SK-N-SH (cell line): ENCODE measurements at places on chromosomes 4 and X. TPM values are rescaled to one million over a fixed set of nuclear protein-coding genes. Genes with fewer than 3 reads are reported as not detected.

DNA sequence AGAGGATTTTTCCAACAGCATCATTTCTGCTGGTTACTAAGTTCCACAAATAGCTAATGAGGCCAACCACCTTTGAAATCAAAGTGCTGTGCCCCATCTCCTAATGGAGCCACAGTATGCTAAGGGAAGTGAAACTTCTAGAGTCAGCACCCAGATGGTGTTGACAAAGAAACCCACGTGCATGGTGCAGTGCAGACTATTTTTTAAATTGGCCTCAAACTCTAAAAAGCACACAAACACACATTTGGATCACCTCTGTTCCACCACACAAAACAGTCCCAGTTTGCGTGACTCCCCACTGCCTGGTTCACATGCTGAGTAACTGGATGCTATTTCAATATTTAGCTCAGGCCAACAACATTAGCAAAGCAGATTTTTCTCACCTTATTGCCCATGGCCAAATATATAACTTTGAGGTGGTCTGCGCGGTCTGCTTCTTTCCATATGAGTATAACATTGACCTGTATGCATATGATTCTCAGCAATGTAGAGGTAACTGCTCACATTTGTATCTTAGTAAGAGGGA lies 69.9 kb downstream of the AMELX start:
- H3K27me3 ChIP-seq, result no peaks in the 10 kb centered on the region; the same call in 1 of the 2 replicates
- H3K27ac ChIP-seq, result no peak overlapping the region
- no peak for DNase-seq
- H3K4me3 ChIP-seq, result no peak overlapping the region

GRCh38 chr4:134085496-134085895 lies 116.1 kb downstream of the PABPC4L start:
- H3K27ac ChIP-seq, result no peak overlapping the region
- H3K27me3 ChIP-seq, result no peaks in the 10 kb centered on the region
- DNase-seq, result no peak
- H3K36me3 ChIP-seq, result no peaks in the 10 kb centered on the region

Gene SLC35A2
- 71.3 and 79.3 TPM in 2 replicates for polyA plus RNA-seq

Gene SOWAHD
- 0.20 and 0.32 TPM in 2 replicates for polyA plus RNA-seq

Gene FAM133A
- 0.03 and 0.05 TPM in 2 replicates for polyA plus RNA-seq

Gene FATE1
- not detected in 2 replicates for polyA plus RNA-seq

Gene NMU
- 0.65 and 0.66 TPM in 2 replicates for polyA plus RNA-seq

Gene BTC
- polyA plus RNA-seq, result not detected in 2 replicates

Gene ELOVL6
- 9.0 and 13.4 TPM in 2 replicates for polyA plus RNA-seq

DNA sequence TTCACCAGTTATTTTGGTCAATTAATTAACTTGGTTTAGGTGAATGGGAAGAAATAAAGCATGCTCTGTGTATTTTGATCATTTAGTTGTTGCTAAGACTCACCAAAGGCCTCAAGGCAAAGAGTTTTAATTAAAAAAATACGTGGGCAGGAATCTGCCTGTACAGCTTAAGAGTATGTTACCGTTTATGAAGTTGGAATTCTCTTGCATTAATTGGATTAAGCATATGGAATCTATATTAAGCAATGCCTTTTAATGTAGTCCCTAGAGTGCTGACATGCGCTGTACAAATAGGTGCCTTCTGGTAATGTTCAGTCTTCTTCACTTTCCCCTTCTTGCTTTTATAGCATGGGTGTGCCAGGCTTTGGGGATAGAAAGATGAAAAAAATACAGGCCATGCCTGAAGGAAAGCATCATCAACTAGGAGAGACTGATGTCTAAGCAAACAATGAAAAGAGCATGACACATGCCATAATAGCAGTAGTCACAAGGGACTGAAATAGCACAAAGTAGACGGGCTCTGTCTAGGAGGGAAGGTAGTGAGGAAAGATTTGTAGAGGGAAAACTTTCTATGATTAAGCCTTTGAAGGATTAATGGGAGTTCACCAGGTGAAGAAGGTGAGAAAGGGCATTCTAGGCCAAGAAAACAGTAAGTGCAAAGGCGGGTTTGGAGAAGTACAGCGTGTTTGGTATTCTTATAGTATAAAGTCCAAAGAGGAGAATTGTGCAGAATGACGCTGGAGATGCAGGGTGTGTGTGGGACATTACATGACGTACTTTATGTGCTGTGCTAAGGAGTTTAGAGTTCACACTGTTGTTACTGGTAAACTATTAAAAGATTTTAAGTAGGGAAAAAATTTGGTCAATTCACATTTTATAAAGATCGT lies 226.1 kb upstream of the ANXA3 start:
- H3K27me3 ChIP-seq, result no peaks in the 10 kb centered on the region
- H3K4me1 ChIP-seq, result peaks cover 10% of the 10 kb centered on the region
- H3K36me3 ChIP-seq, result peaks cover 8% of the 10 kb centered on the region
- no peak overlapping the region for H3K4me3 ChIP-seq
- DNase-seq, result no peak

GRCh38 chr4:159762672-159763071 lies 659.8 kb downstream of the RAPGEF2 start:
- no peak overlapping the region for H3K4me3 ChIP-seq
- H3K36me3 ChIP-seq, result no peaks in the 10 kb centered on the region
- H3K27me3 ChIP-seq, result no peaks in the 10 kb centered on the region
